Bladder microvascular endothelial cell (primary cell): ENCODE measurements at places on chromosomes 7 and 10. TPM values are rescaled to one million over a fixed set of nuclear protein-coding genes. Genes with fewer than 3 reads are reported as not detected.

Gene ELMO1
- 44.5 and 72.2 TPM in 2 replicates for total RNA-seq

Gene CYP2W1
- not detected in 2 replicates for total RNA-seq

Gene PHF14
- total RNA-seq, result 26.9 and 61.4 TPM in 2 replicates

Gene LRIT1
- total RNA-seq, result not detected in 2 replicates

Gene CYP26C1
- total RNA-seq, result 1.1 and 2.1 TPM in 2 replicates

Gene FAM25A
- total RNA-seq, result not detected in 2 replicates

Gene STEAP1B
- 11.4 and 25.3 TPM in 2 replicates for total RNA-seq

Gene UNCX
- total RNA-seq, result not detected in 2 replicates

Gene STAMBPL1
- total RNA-seq, result 1.0 and 1.3 TPM in 2 replicates

Gene CHRM2
- under 0.01 TPM in 2 replicates for total RNA-seq

Gene TEX47
- not detected in 2 replicates for total RNA-seq

Gene ECHS1
- 59.1 and 71.9 TPM in 2 replicates for total RNA-seq

Gene GPR26
- total RNA-seq, result not detected in 2 replicates

Gene FKBP9
- 142 and 161 TPM in 2 replicates for total RNA-seq

Gene ADRA2A
- total RNA-seq, result 0.06 and 0.16 TPM in 2 replicates

Gene FKBP14
- 7.0 and 14.2 TPM in 2 replicates for total RNA-seq

Gene CYP51A1
- total RNA-seq, result 79.2 and 107 TPM in 2 replicates

Gene STARD3NL
- 76.7 and 110 TPM in 2 replicates for total RNA-seq

Gene ADAM8
- total RNA-seq, result 0.65 and 1.6 TPM in 2 replicates

Gene CSGALNACT2
- total RNA-seq, result 7.6 and 14.1 TPM in 2 replicates

Gene STEAP2
- total RNA-seq, result 0.32 and 1.4 TPM in 2 replicates

Gene NME8
- total RNA-seq, result not detected in 2 replicates

Gene GRID1
- total RNA-seq, result 0.06 TPM in 1 of 2 replicates, not detected in the other

Gene NAT16
- not detected in 2 replicates for total RNA-seq

Gene ADCYAP1R1
- not detected in 2 replicates for total RNA-seq

Gene SPOCK2
- 0.32 and 1.0 TPM in 2 replicates for total RNA-seq

Gene SPRN
- total RNA-seq, result not detected in 2 replicates

Gene MPP7
- 0.32 and 10.6 TPM in 2 replicates for total RNA-seq

Gene EPO
- total RNA-seq, result not detected in 2 replicates

Gene LIPF
- total RNA-seq, result not detected in 2 replicates

Gene ABCC2
- total RNA-seq, result 0.38 and 0.65 TPM in 2 replicates

Gene IRF5
- under 0.01 and 0.19 TPM in 2 replicates for total RNA-seq

Gene DPP6
- total RNA-seq, result not detected in 2 replicates

Gene CHCHD2
- 221 and 286 TPM in 2 replicates for total RNA-seq

Gene PCLO
- total RNA-seq, result 0.32 and 4.5 TPM in 2 replicates

Gene PHKG1
- 0.65 and 1.3 TPM in 2 replicates for total RNA-seq

Gene AKR1C4
- total RNA-seq, result not detected in 2 replicates

Gene IFIT1B
- total RNA-seq, result not detected in 2 replicates

Gene CYP2C19
- 0.06 TPM in 1 of 2 replicates, not detected in the other for total RNA-seq

Gene EN2
- not detected in 2 replicates for total RNA-seq

Gene IGFBP3
- total RNA-seq, result 12.8 and 35.1 TPM in 2 replicates

Gene CCNY
- 69.5 and 155 TPM in 2 replicates for total RNA-seq

Gene SFTPA1
- total RNA-seq, result not detected in 2 replicates

Gene OPN1SW
- 1.1 TPM in 1 of 2 replicates, not detected in the other for total RNA-seq

Gene ARMC10
- 16.8 and 28.6 TPM in 2 replicates for total RNA-seq

Gene COL28A1
- under 0.01 TPM in 1 of 2 replicates, not detected in the other for total RNA-seq

Gene JAZF1
- 2.9 and 5.7 TPM in 2 replicates for total RNA-seq

Gene MLXIPL
- not detected in 2 replicates for total RNA-seq
